Astrocyte (in vitro differentiated cells and primary cell): ENCODE measurements at places on chromosomes 7 and 10.

DNA sequence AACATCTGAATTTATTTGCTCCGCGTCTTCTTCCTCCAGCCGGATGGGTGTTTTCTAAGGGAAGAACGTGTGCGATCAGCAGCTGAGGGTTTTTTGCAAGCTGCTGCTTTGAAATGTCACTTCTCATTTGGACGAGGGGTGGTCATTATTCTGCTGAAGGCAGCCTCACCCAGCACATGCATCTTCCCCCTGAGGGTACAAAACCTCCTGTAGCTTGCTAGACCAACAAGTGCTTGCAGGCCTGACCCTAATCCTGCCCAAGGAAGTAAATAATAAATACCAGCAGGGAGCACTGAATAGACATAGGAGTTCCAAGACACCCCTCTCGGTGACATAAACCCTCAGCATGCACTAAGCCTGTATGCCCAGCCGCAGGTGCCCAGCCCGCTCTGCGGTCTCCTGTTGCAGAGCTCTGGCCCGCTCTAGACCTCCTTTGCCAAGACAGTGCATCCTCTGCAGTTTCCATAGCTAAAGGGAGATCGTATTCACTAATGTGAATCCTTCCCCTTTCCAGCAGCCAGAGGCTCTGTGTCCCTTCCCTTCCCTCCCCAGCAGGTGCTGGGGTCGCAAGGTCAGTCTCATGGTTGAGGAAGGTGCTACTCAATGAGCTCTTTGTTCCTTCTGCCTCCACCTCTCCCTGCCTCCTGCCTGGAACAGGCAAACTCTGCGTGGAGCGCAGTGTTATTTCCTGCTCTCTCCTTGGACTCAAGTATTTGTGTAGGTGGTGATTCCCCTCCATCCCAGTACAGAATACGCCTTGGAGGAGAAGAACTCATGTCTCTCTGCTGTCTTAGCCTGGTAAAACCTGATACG, 36.6 kb downstream of the SBDS start:
- DNase-seq, result no peak

GRCh38 chr10:43390759-43391158, 18.2 kb downstream of the HNRNPF start:
- peak; percentile 16 for DNase-seq

GRCh38 chr7:135262623-135263320, 29.1 kb downstream of the STRA8 start:
- DNase-seq, result no peak

DNA sequence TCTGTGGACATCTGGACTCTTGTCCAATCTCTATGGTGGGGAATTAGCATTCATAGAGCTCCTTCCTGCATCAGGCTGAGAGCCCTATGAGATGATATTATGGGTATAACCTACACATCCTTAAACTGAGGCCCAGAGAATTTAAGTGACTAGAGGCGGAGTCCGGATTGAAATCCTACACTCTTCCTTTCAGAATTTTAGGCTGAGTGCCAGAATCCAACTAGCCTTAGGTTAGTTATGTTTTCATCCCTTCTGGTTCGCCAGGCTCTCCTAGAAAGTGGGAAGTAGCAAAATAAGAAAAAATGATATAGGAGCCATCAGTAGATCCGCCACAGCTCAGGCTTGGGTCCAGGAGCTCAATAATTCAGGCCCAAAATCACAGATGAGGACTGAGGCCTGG, 212.5 kb downstream of the GLI3 start:
- DNase-seq, result no peak

DNA sequence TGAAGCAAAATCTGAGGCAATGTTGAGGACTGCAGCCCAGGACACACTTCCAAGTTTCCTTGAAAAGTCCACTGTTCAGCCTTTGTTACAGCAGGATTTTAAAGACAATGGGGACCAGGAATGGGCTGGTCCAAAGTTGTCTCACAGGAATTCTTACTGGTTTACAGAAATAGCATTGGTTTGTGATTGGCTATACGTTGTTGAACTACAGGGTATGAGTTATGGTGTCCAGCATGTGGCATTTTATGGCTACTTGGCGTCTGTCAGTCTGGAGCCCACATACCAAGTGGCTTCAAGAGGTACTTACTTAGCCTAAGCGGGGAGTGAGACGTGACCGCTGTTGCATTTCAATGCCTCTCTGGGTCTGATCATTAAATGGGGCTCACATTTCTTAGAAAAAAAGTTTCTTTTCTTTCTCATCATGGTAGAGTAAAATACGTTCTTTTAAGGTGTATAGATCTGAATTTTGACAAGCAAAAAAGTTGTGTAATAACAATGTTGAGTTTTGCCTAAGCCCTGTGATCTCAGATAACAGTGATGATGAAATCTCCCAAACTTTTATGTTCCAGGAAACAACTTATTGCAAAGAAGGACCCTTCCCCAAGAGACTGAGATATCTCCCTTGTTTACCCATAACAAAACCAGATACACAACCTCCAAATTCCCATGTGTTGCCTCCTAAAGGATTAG, 100.0 kb upstream of the TRIM24 start:
- no peak for DNase-seq

- no peak for DNase-seq
These were observed 86.5 kb upstream of the NMT2 start for GRCh38 chr10:15254808-15255648.

GRCh38 chr7:148807436-148807835, 76.7 kb downstream of the EZH2 start:
- DNase-seq, result no peak

DNA sequence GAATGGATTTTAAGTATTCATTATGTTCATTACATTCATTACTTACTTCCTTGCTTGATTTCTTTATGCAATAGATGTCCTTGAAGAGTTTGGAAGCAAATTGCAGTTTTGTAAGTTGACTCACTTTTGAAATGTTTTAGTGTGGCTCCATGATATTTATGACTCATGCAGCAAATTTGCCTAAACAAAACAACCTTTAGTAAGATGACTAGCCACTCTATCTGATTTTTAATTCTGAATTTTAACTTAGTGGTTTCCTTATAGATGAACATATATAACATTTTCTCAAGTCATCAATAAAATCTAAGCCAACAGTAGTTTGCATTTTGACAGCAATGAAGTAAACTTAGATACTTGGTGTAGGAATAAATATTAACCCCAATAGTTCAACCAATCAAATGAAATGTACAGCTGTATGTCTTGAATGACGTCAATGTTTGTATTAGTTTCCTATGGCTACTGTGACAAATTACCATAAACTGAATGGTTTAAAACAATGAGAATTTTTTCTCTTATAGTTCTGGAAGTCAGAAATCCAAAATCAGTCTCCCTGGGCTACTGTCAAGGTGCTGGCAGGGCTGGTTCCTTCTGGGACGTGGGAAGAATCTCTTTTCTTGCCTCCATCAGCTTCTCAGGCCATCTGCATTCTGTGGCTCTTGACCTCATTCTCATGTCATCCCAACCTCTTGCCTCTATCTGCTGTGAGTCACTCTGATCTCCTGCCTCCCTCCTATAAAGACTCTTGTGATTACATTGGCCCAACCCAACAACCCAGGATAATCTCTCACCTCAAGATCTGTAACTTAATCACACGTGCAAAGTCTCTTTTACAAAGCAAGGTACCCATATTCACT, 73.4 kb downstream of the AHR start:
- peak; percentile 98 for DNase-seq

- DNase-seq, result no peak
These were observed 45.5 kb upstream of the RAB11FIP2 start for GRCh38 chr10:118092209-118092608.

- peak; percentile 12 for DNase-seq
These were observed 170.0 kb downstream of the PRKG1 start for GRCh38 chr10:51244309-51244708.

- no peak for DNase-seq
These were observed 3.9 kb downstream of the CLDN4 start for GRCh38 chr7:73834626-73835191.
